CD4-positive, alpha-beta T cell treated with Interleukin-10 for 1 hour (primary cell): ENCODE measurements at places on chromosomes 3 and 15.

- no peak for DNase-seq
Observed at GRCh38 chr3:194756460-194756779, 70.7 kb downstream of the FAM43A start.

DNA sequence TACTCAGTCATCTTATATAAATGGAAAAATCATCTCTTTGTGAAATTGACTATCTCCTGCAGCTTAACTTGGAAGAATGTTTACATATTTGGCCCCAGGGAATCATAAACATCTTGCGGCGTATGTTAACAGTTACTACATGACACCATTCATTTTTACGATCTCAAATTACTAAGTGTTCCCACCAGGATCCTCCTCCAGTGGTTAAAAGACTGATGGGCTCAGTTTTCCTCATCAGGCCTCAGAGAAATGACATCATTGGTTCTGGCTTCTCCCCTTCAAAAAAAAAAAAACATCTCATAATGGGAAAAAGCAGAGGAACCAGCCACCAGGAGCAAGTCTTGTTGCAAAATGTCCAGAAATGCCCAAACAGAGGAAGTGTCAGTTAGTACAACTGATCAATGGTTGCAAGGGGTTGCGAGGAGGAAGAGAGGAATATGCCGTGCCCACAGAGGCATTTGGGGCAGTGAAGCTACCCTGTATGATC, 70.5 kb upstream of the LIPC start:
- no peak for DNase-seq

DNA sequence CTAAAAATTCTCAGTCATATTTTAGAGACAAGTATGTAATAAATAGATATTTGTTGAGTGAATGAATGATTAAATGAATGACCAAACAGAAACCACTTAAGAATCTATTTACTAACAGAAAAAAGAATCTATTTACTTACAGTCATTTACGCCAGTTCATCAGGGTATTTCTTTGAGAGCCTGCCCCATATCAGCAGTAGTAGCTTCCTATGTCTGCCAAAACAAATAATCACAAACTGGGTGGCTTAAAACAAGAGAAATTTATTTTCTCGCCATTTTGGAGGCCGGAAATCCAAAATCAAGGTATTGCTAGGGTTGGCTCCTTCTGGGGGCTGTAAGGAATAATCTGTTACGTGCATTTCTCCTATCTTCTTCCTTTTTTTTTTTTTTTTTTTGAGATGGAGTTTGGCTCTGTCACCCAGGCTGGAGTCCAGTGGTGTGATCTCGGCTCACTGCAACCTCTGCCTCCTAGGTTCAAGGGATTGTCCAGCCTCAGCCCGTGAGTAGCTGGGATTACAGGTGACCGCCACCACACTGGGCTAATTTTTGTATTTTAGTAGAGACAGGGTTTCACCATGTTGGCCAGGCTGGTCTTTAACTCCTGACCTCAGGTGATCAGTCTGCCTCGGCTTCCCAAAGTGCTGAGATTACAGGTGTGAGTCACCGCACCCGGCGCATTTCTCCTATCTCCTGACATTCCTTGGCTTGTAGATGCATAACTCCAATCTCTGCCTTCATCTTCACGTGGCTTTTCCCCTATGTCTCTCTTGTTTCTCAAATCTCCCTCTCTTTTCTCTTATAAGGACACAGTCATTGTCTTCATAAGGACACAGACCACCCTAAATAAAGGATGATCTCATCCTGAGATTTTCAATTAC, 65.2 kb upstream of the SPPL2A start:
- no peak for DNase-seq

- DNase-seq: no peak
Observed at GRCh38 chr3:141274411-141275031, 42.9 kb downstream of the PXYLP1 start.

DNA sequence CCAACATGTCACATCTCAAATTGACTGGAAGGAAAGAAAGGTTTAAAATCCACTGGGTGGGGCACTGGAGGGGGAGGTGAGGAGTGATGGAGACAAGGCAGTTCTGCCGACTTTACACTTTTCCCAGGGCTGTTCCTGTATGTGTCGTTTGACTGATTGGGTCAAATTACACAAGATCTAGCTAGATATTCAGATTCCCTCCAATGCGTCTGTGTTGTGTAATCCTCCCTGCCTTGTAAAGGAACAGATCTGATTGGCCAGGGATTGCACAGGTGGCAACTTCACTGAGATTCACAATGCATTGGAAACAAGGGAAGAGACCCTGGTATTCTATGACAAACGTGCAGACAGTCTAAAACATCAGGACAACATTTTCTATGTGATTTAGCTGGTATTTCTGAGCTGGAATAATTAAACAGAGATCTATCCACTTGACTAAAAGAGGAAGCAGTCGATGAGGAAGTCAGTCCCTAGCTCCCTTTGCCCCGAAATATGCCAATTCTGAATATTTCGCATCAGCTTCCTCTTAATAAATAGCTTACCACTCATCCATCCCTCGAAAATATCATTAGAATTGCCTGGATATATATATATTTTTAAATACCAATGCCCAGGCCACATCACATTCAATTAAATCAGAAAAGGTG, 312.9 kb downstream of the RORA start:
- no peak for DNase-seq

- DNase-seq: no peak
Observed at GRCh38 chr3:2334921-2335320, 236.3 kb downstream of the CNTN4 start.

- no peak for DNase-seq
Observed at GRCh38 chr3:42441791-42442190, 31.4 kb upstream of the LYZL4 start.

- no peak for DNase-seq
Observed at GRCh38 chr3:53062905-53063304, 17.0 kb upstream of the SFMBT1 start.

- no peak for DNase-seq
Observed at GRCh38 chr15:63968700-63969099, 77.6 kb downstream of the DAPK2 start.

GRCh38 chr15:101090428-101090790, 161.4 kb downstream of the CHSY1 start:
- no peak for DNase-seq

GRCh38 chr3:14768881-14769280, 49.9 kb upstream of the FGD5 start:
- no peak for DNase-seq

- DNase-seq: no peak
Observed at GRCh38 chr15:79017953-79018352, 72.6 kb downstream of the RASGRF1 start.

DNA sequence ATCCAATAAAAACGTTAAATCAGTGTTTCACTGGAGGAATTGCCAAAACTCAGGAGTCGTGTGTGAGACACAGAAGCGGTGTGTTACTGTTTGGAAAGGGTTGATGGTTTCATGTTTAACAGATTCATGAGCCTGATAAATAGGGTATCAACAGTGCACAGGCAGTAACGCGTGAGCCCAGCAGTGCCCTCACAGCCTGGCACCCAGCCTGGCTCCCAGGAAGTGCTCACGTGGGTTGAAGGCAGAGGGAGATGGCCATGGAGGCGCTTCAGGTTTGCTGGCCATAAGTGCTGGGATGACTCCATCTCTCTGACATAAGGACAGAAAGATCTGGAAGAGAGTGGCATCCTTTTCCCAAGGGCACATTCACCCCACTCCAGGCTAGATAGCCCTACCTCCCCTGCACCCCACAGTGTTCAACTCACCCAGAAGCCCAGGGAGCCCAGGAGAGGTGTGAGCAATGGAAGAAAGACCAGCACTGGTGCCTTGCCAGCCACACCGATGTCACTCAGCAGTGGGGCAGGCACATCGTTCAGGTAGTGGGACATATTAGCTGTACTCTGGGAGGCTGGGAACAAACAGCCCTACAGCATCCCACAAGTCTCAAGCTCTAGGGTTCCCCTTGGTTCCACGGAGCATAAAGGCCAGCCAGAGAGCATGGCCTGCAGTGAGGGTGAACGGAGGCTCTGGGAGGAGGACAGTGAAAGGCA, 164.3 kb downstream of the LRRK1 start:
- no peak for DNase-seq
